ENCODE measurements at places on chromosomes 16 and 17.

DNA sequence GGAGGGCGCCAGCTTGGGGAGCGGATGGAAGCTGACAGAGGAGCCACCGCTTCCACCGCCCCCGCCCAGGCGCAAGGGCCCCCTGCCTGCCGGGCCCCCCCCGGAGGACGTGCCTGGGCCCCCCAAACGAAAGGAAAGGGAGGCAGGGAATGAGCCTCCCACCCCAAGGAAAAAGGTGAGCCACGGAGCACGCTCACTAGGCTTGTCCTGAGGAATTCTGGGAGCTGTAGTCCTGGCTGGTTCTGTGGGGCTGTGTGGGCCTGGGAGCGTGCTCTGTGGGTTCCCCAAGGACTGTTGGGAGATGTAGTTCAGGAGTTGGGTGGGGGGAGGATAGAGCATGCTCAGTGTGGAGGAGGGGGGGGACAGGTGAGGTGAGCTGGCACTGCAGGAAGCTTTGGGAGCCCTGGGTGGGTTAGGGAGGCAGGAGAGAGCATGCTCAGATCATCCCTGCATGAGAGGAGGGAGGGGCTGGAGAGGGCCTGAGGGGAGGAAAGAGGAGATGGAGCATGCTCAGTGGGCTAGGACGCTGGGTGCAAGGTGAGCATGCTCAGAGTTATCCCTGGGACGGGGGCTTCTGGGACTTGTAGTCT lies 4.5 kb downstream of the FBXL19 start:
- DNase-seq: peak; percentile 36

DNA sequence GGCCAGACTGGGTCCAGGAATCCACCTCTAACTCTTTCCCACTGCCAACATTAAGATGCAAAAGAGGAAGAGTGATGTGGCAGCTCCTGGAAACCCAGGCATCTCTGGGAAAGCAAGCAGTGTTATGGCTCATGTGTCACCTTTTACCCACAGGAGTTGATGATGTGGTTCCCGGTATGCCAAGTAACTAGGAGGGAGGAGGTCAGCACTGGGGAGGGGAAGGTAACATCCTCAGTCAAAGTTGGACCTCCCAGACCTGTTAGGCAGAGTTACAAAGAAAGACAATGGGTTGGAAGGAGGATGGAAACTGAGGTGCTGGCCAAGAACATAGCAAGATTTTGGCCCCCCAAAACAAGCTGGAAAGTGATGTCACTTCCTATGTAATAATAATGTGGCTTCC lies 11.4 kb downstream of the KRABD2 start:
- no peak for DNase-seq

DNA sequence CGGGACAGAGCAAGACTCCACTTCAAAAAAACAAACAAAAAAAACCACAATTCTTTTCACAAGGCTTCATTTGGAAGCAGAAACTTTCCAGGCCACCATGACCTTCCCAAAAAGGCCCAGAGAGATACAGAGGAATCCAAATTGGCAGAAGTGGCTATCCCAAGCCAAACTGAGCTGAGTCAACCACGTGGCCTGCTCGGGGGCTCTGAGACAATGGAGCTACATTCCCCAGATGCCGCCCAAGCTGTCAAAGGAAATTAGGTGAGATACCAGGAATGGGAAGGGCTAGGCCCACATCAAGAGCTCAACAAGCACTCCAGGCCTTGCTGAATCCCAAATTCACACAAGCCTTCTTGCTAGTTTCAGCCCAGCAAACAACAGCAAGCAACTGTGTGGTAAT lies 5.7 kb upstream of the EXOSC6 start:
- DNase-seq: no peak

GRCh38 chr17:73838815-73839214 lies 194.6 kb upstream of the SDK2 start:
- DNase-seq: peak; percentile 13

DNA sequence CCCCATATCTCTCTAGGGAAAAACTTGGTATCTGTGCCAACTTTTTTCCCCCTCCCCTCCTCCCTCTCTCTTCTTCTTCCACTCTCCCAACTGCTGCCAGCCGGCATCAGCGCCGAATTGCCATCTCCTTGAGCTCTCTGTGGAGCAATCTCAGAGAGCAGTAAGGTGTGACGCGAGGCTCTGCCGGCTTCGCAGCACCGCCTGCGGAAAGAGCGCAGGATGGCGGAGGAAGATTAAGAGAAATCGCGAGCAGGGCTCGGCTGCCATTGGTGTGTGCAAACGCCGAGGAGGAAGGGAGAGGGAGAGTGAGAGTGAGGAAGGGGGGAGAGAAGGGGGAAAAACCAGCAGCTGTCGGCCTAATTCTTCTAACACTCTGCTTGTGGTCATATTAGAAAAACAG lies 44.2 kb downstream of the NEUROD2 start:
- no peak for DNase-seq

GRCh38 chr16:57639172-57639887 lies 10.9 kb downstream of the ADGRG1 start:
- DNase-seq: peak; percentile 85

DNA sequence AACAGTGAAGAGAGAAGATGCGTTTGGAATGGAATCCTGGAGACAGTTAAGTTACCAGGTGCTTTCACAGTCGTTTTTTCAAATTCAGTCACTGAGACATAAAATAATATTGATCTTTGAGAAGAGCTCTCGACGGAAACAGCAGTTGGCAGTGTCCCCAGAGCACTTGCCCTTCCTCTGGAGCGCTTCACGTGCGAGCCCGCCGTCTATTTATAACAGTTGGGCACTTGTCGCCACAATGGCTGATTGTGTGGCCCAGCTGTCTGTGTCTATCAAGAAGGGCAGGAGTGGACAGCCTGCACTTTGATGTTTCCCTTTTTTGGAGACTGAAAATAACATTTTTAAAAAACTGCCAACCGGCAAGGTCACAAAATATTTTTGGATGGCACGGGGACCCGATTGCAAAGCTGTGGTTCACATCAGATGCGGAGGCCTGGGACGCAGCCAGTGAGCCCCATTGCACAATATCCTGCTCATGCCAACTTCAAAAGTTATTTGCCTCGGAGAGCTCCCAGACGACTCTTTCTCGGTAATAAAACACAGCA lies 62.9 kb downstream of the ADCY9 start:
- peak; percentile 98 for DNase-seq

GRCh38 chr17:67258821-67259468 lies 13.9 kb upstream of the HELZ start:
- DNase-seq: no peak

Measured in SHP77 treated with DMSO at 0.1 percent for 48 hours (cell line).